ENCODE measurements at places on chromosomes 3 and 15.

- no peak for DNase-seq
Measured at GRCh38 chr3:85572978-85573377, 614.2 kb downstream of the CADM2 start.

GRCh38 chr3:141261472-141262307 lies 30.1 kb downstream of the PXYLP1 start:
- no peak for DNase-seq

- no peak for DNase-seq
Measured at GRCh38 chr3:27487383-27487782, 3.2 kb upstream of the SLC4A7 start.

DNA sequence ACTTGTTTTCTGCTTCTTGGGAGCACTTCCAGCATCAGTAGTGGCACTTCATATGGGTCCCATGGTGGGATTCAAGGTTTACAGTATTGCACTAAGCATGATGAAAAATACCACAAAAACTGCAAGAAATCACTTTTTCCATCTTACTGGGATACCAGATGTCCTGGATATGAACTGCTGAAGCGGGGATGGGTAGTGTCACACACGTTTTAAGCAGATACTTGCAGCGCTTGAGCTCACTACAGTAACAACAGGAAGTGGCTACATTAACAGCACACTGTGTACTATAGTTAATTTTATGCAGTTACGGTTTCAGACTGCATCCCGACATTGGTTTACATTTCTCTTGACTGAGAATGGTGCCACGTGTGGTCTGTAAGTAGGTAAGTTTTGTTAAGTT lies 3.5 kb upstream of the ISG20 start:
- no peak for DNase-seq

GRCh38 chr3:11530153-11530721 lies 113.5 kb downstream of the VGLL4 start:
- DNase-seq: no peak
